ENCODE measurements at places on chromosomes 7 and 10.

- DNase-seq, result peak; percentile 1
Measured at GRCh38 chr10:23826421-23826820, 382.5 kb upstream of the KIAA1217 start.

GRCh38 chr10:24483701-24484100 lies 240.0 kb downstream of the ARHGAP21 start:
- DNase-seq, result no peak

GRCh38 chr7:50209461-50210135 lies 94.9 kb upstream of the IKZF1 start:
- no peak for DNase-seq

DNA sequence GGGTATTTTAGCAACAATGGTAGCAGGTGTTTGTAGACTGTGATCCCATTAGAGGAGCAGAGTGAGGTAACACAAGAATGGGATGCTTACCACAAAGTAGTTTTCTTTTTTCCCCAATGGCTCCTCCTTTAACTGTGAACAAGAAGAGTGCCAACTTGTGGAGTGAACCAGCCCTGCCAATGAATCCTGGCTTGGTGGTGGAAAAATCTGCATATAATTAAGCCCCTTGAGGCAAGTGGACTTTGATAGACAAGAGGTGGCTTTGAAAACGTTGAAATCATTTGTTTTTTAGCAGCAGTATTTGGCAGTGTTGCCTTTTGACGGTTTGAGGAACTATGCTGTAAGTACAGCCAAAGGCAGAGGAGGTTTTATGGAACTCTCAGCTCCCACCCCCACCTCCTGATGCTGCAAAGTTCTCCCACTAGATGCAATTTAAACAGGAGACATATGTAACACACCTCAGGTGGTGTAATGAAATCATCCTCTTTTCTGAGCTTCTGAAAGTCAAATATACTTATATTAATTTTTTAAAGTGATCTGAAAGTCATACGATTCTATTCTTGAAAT lies 295.6 kb downstream of the DPP6 start:
- DNase-seq, result no peak

Data from GDM1 (cell line).